ENCODE measurements at places on chromosomes 2 and 18.

GRCh38 chr18:29057703-29058102, 880.8 kb upstream of the CDH2 start:
- no peak for DNase-seq

DNA sequence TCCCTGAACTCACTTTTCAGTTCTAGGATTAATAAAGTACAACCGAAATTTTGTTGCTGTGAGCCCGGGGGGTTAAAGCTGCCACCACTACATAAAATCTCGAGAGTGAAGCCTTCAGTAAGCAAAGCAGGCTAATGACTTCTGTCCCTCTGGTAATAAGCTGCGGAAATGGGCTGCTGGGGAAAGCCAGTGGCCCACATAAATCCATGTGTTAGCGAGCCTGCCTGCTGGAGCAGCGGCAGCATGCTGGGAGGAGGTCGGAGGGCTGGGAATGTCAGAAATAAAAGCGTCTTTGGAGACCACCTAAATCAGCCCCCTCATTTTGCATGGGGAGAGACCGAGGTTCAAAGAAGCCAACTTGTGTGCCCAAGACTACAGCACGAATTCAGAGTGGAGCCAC, 371.7 kb downstream of the TNS1 start:
- no peak for DNase-seq

DNA sequence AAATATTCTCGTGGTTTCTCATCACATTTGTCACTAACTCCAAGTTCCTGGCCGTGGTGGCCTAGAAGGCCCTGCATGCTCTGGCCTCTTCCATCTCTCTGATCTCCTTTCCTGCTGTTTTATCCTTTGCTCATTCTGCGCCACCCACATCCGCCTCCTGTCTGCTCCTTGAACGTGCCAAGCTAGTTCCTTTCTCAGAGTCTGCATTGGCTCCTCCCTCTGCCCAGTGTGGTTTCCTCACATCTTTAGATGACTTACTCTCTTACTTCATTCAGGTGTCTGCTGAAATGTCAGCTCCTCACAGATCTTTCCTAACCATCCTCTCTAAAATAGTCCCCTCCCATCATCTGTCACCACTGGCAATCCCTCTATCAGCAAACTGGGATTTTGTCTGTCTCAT, 158.6 kb upstream of the RBMS1 start:
- DNase-seq, result peak; percentile 22

- no peak for DNase-seq
These were observed 115.5 kb upstream of the RAB27B start for GRCh38 chr18:54712758-54713157.

DNA sequence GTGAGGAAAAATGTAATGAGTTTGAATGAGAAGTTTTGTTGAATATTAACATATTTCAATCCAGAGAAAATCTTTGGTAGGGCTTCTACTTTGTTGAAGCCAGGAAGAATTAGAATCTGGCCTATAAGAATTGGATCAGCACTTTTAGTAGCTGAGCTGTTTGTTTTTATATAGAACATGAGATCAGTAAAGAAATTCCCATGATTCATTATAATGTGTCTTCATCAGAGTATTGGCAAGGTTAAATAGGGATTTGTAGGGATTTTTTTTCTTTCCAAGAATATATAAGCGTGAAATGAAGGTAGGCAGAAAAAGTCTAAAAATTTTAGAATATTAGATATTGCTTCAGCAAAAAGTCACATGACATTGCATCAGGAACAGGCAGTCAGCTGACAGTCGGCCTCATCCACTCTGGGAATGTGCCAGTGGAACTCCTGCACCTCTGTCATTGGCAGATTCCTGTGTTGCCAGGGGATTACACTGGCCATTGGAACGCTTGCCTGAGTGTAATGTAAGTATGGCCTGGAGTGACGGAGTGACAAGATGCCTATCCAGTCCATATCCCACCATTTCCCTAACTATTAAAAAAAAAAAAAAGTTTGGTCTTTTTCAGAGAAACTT, 60.6 kb downstream of the SERTAD2 start:
- peak; percentile 43 for DNase-seq

GRCh38 chr2:13474538-13474937, 757.8 kb downstream of the TRIB2 start:
- no peak for DNase-seq

DNA sequence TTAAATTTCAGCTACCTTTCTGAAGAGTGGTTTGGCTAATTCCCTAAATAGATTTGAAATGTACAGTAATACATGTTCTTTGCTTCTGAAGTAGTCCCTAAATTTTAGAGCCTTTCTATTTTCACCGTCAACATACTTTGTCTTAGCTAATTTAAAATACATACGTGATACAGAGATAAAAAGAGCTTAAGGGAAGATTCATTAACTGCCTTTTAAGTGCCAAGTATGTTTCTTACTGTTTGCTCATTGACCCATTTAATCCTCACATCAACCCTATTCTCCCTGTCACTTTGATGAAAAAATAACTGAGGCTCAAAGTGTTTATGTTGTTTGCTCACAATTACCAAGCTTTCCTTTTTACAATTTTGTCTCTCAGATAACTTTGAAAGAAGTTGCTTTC, 118.6 kb upstream of the CDH7 start:
- DNase-seq, result no peak

GRCh38 chr2:70367722-70368323, 66.0 kb upstream of the FAM136A start:
- no peak for DNase-seq

DNA sequence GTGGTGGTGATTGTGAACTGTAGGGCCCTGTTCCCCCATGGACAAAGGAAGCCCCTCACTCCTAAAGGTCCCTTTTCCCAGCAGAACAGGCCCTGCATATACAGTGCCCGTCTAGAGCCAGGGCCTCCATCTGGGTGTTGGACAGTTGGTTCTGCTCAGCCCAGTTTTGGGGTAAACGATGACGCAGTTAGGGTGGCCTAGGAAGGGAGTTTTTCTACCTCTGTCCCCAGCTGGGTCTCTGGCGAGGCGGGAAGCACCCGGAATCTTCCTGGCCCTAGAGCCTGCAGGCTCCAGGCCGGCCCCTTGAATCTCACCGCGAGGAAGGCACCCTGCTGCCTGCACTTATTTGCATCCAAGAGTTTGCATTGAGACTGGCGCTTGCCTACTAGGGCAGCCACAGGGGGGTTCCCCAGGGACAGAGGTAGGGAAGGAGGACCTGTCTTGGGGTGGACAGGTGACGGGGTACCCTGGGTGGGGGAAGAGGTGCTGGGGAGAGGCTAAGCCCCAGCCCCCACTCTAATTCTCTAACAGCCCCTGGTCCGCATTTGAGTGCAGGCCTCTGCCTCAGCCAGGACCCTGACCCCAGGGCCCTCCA, 529 bp upstream of the MTA3 start:
- DNase-seq, result peak; percentile 22

DNA sequence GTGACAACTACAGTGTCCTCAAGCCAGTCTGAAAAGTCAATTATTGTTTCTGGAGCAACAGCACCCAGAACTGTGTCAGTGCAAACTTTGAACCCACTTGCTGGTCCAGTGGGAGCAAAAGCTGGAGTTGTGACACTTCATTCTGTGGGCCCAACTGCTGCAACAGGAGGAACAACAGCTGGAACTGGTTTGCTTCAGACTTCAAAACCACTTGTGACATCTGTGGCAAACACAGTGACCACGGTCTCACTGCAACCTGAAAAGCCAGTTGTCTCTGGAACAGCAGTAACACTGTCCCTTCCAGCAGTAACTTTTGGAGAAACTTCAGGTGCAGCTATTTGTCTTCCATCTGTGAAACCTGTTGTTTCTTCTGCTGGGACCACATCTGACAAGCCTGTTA, 59.8 kb downstream of the TAF4B start:
- DNase-seq, result no peak

DNA sequence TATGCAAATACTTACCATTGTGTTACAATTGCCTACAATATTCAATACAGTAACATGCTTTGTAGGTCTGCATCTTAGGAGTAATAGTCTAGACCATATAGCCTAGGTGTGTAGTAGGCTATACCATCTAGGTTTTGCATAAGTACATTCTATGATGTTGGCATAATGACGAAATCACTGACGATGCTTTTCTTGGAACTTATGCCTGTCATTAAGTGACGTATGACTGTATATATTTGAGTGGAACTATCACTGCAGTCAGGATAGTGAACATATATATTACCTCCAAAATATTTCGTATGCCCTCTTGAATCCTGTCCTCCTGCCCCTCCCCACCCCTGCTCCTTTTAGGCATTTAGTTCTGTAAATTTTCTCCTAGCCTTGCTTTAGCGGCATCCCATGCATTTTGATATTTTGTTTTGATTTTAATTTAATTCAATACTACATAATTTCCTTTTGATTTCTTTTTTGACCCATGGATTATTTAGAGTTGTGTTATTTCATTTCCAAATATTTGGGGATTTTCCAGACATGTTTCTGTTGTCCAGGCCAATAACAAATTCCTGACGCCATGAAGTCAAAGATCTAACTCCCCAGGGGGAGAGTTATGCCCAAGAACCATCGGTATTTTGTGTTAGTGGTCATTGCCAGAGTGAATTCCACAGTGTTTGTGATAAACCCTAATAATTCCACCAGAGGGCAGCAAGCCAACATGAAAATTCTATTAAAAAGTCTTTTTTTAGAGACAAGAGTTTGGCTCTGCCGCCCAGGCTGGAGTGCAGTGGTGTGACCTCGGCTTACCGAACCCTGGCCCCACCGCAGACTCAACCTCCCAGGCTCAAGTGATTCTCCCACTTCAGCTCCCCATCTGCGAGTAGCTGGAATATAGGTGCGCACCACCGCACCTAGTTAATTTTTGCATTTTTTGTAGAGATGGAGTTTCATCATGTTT, 24.2 kb upstream of the CASP8 start:
- peak; percentile 84 for DNase-seq

DNA sequence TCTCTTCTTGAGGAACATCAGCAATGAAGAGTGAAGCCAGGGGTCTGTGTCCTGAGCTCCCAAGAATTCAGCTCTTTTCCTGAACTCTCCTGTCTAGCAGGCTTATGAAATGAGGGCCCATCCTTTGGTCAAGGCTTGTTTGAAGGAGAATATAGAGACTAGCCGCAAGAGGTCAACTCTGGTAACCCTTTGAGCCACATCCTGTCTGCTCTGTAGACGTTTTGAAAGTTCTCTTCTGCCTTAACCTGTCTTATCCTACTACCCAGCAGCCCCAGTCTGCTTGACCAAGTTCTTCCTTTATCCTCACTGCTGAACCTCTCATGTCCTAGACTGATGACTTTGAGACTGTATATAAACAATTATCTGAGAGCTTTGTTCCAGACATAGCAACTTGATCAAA, 5.4 kb downstream of the SEMA4F start:
- DNase-seq, result no peak

- DNase-seq, result no peak
These were observed 147.8 kb downstream of the FTCDNL1 start for GRCh38 chr2:199703199-199703598.

- DNase-seq, result no peak
These were observed 12.6 kb downstream of the AGPS start for GRCh38 chr2:177405029-177405692.

- no peak for DNase-seq
These were observed 288.3 kb upstream of the FN1 start for GRCh38 chr2:215724146-215724545.

GRCh38 chr2:29012211-29012681, 31.1 kb downstream of the TOGARAM2 start:
- no peak for DNase-seq

DNA sequence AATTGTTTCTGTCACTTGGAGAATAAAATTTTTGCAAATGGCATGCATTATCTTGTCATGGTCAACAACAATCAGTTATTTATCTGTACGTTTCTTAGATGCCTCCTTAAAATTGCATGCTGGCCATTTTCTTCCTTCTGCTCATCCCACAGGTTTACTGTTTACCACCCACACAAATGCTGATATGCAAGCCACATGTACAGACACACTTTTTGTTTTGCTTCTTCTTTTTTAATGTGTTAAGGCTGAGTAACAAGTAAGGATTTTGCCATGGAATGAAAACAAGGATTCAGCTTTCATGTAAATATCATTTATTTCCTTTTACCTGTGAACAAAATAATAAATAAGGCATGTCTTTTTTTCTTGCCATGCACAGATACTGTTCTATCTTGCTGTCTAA, 1077.1 kb upstream of the ZEB2 start:
- DNase-seq, result no peak

- DNase-seq, result no peak
These were observed 295.1 kb downstream of the CNTNAP5 start for GRCh38 chr2:124320051-124320688.

- no peak for DNase-seq
These were observed 258.0 kb upstream of the SIX2 start for GRCh38 chr2:45267062-45267792.

- no peak for DNase-seq
These were observed 265.1 kb downstream of the RIT2 start for GRCh38 chr18:42850174-42851083.

DNA sequence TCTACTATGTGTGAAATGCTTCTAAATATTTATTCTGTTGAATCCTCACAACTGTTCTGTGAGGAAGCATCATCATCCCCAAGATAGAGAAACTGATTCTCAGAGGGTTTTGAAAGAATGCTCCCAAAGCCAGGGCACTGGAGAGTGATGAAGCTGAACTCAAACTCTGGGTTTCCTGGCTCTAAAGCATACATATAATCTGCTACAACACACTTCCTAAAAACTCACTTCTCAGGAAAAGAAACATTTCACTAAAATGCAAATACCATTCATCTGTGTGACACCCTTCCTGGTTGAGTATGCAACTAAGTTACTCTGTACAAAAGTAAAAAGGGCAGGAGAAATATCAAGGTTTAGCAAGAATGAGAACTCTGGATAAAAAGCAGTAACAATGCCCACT, 58.6 kb downstream of the GRB14 start:
- no peak for DNase-seq

- no peak for DNase-seq
These were observed 2.5 kb downstream of the TNFAIP6 start for GRCh38 chr2:151359768-151360461.

GRCh38 chr2:233853883-233854240, 473 bp downstream of the HJURP start:
- DNase-seq, result no peak

- no peak for DNase-seq
These were observed 27.2 kb downstream of the TBC1D8 start for GRCh38 chr2:101123795-101124471.

GRCh38 chr18:41075212-41075611, 879.8 kb upstream of the PIK3C3 start:
- DNase-seq, result peak; percentile 92

Measured in fibroblast of upper back skin (primary cell).